ENCODE measurements at places on chromosomes 2 and 18. TPM values are rescaled to one million over a fixed set of nuclear protein-coding genes. Genes with fewer than 3 reads are reported as not detected.

The EDAR gene
- not detected for total RNA-seq

The EPB41L3 gene
- total RNA-seq: 36.1 TPM

The SDC1 gene
- total RNA-seq: 0.36 TPM

The SERPINB2 gene
- total RNA-seq: not detected

The MC5R gene
- total RNA-seq: not detected

The HRH4 gene
- not detected for total RNA-seq

The HES6 gene
- 0.72 TPM for total RNA-seq

The B3GNT7 gene
- total RNA-seq: not detected

The C2orf74 gene
- 2.3 TPM for total RNA-seq

The CDH19 gene
- 14.4 TPM for total RNA-seq

The DHX57 gene
- total RNA-seq: 6.7 TPM

The DIPK1C gene
- not detected for total RNA-seq

The DLX2 gene
- 0.16 TPM for total RNA-seq

The SP140 gene
- not detected for total RNA-seq

The FHL2 gene
- 102 TPM for total RNA-seq

The UPP2 gene
- not detected for total RNA-seq

The DSEL gene
- 21.3 TPM for total RNA-seq

The CMPK2 gene
- total RNA-seq: 3.6 TPM

Data from cardiac atrium fibroblast (primary cell).